ENCODE measurements at places on chromosomes 2 and 18.
A peak's percentile ranks its signal among the peaks of the same experiment; 100 is the strongest.

DNA sequence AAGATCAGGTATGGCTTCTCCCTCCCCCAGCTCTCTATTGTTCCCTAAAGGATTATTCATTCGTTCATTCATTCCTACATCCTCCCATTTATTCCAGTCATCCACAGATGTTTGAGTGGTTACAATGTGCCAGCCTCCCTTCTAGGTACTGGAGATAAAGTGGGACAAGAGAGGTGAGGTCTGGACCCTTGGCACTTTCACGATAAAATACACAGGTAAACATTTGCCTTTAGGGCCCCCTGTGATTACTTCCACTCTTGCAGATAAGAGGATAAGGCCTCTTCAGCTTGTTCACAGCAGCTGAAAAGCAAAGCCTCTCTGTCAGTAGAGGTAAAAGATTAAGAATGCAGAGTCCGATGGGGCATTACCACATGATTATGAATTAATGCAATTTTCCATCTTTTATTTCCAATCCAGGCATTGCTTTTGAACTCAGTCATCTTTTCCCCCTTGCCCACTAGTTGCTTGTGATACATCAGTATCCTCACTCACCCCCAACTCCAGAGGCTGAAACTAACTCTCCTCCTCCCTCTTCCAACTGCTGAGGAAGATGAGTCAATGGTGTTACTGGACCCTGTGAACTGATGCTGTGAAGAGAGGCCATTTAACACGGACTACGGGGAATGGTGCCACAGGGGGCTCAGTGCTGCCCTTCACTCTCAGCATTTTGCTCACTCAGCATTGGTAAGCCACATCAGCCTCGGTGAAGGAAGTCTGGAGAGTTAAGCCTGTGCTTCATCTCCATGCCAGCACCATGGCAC is 1.1 kb upstream of the DPP4 start:
- DNase-seq, result no peak

DNA sequence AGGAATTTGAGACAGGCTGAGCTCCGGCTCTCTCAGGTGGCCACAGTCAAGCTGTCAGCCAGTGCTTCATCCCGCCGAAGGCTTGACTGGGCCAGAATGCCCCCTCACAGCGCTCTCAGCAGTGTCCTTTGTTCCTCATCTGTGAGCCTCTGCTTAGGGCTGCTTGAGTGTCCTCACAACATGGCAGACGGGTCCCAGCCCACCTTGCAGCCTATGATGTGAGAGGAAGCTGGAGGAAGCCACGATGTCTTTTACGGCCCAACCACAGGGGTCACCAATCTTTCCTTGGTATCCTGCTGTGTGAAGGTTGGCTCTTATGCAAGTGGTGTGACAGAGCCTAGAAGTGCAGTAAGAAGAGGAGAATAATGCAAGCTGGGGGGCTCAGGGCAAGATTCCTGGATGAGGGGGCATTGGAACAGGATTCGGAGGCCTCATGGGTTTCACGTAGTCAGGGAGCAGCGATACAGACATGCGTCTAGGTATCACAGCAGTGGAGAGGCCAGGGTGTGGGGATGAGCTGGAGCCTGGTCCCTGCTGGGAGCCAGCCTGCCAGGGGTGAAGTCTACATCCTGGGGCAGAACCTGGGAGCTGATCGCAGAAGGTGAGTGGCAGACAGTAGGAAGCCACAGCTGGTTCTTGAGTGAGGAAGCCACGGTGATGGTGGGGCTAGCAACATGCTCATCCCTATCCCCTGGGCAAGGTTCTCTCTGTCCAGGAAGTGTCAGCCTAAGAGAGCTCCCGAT is 234.1 kb downstream of the GLI2 start:
- DNase-seq, result no peak

DNA sequence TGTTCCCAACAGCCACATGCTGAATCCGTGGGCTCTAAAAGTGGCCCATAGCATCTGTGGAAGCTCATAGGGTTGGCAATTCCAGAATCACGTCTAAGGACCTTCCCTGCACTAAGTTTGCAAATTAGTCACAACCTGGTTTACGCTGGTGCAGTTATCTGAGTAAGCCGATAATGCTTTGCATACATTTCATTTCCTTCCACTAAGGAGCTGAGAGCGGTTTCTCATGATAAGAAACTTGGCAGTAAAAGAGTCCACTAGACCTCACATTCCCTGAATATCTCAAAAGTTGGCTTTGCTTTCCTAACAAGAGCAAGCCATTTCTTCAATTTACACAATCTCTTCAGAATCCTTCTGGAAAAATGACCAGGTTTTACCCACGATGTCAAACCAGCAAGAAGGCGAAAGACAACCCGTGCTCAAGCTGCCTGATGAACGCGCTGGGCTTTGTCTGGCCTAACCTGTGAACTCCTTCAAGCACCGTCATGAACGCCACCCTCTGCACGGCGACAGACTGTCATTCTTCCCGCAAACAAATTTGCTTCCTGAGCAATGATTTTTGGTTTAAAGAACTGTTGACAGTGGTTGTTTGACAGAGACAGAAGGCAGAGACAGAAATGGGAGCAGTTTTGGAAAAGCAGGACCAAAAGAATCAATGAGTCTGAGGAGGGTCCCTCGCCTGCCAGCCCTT is 73.0 kb upstream of the COPS8 start:
- DNase-seq, result no peak

DNA sequence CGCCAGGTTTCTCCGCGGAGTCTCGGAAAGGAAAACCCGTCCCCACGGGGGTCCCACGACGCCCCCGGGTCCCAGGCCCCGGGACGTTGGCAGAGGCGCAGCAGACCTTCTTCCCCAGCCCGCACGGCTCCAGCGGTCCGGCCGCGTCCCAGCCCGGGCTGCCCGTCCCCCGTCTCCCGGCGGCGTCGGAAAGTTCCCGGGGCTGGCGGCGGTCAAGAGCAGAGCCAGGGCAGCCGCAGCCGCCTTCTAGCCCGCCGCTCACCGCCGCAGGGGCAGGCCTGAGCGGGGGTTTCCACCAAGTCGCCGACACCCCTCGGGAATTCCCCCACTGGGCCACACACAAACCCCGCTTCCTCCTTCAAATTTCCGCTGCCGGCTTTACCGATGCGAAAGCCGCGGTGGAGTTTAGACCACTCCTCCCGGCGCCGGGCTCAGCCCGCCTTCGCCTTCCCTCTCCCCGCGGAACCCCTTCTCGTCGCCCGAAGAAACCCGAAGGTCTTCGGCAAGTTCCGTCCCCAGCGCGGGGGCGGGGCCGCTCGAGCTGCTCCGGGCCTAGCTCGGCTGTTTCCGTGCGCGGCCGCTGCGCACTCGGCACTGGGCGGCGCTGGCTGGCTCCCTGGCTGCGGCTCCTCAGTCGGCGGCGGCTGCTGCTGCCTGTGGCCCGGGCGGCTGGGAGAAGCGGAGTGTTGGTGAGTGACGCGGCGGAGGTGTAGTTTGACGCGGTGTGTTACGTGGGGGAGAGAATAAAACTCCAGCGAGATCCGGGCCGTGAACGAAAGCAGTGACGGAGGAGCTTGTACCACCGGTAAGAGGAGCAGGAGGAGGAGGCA is at the start of gene CREB1:
Gene CREB1, plus strand, starts transcription at position 633 of the 830 bp plus-strand sequence. CDS start 25,674 bp downstream, outside the sequence.
- DNase-seq, result peak; percentile 97

- DNase-seq, result no peak
Measured at GRCh38 chr18:12361770-12362378, 15.2 kb downstream of the AFG3L2 start.

DNA sequence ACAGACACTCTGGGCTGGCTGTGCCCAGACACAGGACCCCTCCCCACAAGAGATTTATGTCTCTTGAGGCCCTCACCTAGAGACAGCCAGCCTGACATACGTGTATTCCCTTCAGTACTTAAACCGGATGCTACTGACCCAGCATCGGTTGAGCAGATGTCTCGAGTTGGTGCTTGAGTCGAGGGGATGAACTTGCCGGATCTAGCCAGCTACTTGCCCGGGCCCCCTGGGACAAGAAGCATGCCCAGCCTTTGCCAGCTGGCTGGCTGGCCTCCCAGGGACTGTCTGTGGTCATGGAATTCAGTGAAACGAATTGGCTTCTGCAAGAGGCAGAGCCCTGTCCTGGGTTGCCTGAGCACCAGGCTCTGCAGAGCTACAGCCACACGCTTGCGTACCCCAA is 36.0 kb downstream of the DNMT3A start:
- no peak for DNase-seq

- DNase-seq, result no peak
Measured at GRCh38 chr2:121994238-121995206, 239.1 kb downstream of the TSN start.

GRCh38 chr2:72137498-72138010 is 10.1 kb downstream of the CYP26B1 start:
- DNase-seq, result no peak

- DNase-seq, result no peak
Measured at GRCh38 chr2:19860022-19860421, 41.8 kb downstream of the TTC32 start.

- DNase-seq, result peak; percentile 89
Measured at GRCh38 chr2:28583899-28584553, 88.2 kb downstream of the PLB1 start.

GRCh38 chr2:42163444-42164045 is 5.6 kb upstream of the EML4 start:
- DNase-seq, result no peak

GRCh38 chr2:165778653-165779451 is 15.2 kb downstream of the GALNT3 start:
- DNase-seq, result no peak

- no peak for DNase-seq
Measured at GRCh38 chr2:78779761-78780160, 245.7 kb upstream of the REG3G start.

GRCh38 chr2:99900556-99900955 is 241.8 kb downstream of the AFF3 start:
- DNase-seq, result no peak

GRCh38 chr2:63658176-63658968 is 69.6 kb downstream of the MDH1 start:
- no peak for DNase-seq

DNA sequence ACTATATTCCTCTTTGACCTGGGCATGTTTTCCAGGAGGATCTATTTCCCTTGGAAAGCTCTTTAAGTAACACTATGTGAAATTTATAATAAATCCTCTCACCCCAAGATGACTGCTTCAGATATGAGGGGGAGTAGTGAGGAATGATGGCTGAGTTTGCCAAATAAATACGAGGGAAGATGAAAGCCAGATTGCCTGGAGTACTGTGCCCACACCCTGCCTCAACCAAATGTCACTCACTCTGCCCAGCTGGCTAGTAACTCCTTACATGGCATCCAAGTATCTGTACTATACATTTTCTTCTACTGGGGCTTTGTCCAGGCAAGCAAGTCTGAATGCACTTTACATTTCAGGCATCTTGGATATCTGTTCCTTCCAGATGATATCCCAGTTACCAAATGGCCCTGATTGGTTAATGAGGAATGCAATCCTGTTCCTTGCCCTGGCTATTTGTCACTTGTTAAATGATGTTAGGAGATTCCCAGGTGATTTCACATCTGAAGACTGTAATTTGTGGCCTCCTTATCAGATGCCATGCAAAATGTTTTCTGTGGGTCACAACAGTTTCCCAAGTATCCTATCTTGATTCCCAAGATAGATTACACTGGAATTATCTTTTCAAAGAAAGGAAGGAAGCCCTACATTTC is 191.8 kb downstream of the IKZF2 start:
- DNase-seq, result no peak

- DNase-seq, result no peak
Measured at GRCh38 chr18:53935803-53936202, 288.7 kb downstream of the MBD2 start.

GRCh38 chr2:64988420-64989125 is 626 bp upstream of the SLC1A4 start:
- no peak for DNase-seq

DNA sequence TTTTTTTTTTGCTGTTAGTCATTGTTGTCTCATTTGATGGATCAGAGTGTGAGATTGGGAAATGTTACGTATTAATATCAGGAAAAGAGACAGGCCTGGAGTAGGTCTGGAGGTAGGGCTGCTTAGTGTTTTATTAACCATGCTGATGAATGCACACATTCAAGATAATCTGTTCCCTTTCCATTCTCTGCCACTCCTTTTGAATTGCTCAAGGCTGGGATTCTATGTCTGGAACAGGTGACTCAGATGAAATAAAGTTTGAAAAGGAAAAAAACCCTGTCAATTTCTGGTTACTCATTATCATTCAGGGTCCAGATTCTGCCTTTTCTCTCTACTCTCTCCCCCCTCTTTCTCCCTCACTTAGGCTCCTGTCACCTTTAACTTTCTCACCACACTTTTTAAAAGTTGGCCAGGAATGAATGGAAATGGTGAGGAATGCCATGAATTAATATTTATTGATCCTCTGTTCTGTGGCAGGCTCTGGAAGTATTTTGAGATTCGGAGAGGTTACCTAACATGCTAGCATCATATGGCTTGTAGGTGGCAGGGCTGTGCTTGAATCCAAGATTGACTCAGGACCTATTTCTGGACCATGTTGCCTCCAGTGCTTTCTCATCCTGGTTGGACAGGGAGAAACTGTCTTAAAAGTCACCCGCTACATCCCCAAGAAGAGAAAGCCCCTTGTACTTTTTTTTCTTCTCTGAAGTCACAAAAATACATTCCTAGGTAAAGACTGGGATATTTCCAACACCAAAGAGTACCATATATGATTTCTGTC is 40.2 kb downstream of the MAP4K4 start:
- DNase-seq, result no peak

GRCh38 chr2:26692279-26692896 is at the start of gene KCNK3:
Gene KCNK3, plus strand, starts transcription at chr2:26692722. Its CDS starts 154 bp downstream, at chr2:26692876.
- peak; percentile 12 for DNase-seq

DNA sequence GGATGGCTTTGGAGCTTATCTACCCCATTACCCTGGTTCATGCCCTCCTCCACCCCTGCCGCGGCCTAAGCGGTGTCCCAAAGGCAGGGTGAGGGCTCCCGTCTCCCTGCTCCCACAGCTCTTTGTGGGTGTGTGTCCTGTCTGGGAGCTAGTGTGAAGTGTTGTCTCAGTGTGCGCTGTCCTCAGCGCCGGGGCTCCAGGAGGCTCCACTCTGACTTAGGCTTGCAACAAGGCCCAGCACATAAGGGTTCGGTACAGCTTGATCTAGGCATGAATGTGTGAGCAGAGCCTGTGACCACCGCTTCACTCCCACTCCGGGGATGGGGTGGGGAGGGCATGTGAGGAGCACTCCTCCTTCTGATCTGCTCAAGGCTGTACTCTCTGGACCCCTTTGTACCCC is 1.2 kb downstream of the MC2R start:
- no peak for DNase-seq

- no peak for DNase-seq
Measured at GRCh38 chr2:170815746-170816503, 762 bp upstream of the GAD1 start.

- no peak for DNase-seq
Measured at GRCh38 chr2:119846021-119846420, 86.3 kb downstream of the PTPN4 start.

DNA sequence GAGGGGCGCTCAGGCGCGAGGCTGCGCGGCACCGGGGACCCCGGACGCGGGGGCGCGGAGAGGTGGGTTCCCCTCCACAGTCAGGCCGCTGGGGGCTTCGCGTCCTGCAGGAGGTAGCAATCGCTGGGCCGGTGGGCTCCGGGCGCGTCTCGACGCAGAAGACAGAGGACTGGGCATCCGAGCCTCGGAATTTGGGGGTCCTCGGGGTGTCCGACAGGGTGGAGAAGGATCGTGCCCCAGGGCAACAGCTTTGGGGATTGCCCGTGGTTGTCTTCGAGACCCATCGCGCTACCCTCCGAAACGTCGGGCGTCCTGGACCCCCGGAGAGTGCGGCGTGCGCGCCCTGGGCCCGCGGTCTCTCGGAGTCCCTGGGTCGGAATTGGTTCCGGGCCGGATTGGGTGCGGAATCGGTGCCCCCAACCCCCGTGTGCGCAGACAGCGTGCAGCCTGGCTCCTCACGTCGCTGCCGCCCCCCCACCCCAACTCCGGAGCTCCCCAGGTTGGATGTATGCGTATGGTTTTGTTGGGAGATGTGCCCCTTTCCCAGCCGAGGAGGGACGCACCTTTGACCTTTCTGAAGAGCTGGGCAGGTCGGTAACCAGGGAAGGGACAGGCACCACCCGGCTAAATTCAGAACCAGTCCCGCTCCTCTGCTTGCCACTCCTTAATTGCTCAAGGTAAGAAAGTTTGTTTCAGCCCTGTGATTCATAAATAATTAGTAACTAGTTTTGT is 750 bp downstream of the NPAS2 start:
- no peak for DNase-seq
